ENCODE measurements at places on chromosomes 3 and 15. TPM values are rescaled to one million over a fixed set of nuclear protein-coding genes. Genes with fewer than 3 reads are reported as not detected.

- no peaks in the 10 kb centered on the region for H3K36me3 ChIP-seq
- no peak overlapping the region for H3K27ac ChIP-seq
- no peaks in the 10 kb centered on the region for H3K27me3 ChIP-seq
- H3K4me3 ChIP-seq: no peak overlapping the region
- peaks cover 4% of the 10 kb centered on the region for H3K4me1 ChIP-seq
Observed at GRCh38 chr3:194877291-194878119, 191.8 kb downstream of the FAM43A start.

GRCh38 chr3:194973366-194974000, 287.8 kb downstream of the FAM43A start:
- no peak for DNase-seq
- no peak overlapping the region for H3K27ac ChIP-seq
- H3K36me3 ChIP-seq: no peaks in the 10 kb centered on the region
- H3K27me3 ChIP-seq: no peaks in the 10 kb centered on the region
- no peaks in the 10 kb centered on the region for H3K4me1 ChIP-seq

- H3K4me3 ChIP-seq: no peak overlapping the region
- no peaks in the 10 kb centered on the region for H3K36me3 ChIP-seq
- H3K27ac ChIP-seq: no peak overlapping the region
- DNase-seq: peak; percentile 54
- H3K4me1 ChIP-seq: peaks cover 7% of the 10 kb centered on the region
Observed at GRCh38 chr3:58463181-58463941, 28.5 kb upstream of the KCTD6 start.

Gene RNF7
- polyA plus RNA-seq: 128 TPM

DNA sequence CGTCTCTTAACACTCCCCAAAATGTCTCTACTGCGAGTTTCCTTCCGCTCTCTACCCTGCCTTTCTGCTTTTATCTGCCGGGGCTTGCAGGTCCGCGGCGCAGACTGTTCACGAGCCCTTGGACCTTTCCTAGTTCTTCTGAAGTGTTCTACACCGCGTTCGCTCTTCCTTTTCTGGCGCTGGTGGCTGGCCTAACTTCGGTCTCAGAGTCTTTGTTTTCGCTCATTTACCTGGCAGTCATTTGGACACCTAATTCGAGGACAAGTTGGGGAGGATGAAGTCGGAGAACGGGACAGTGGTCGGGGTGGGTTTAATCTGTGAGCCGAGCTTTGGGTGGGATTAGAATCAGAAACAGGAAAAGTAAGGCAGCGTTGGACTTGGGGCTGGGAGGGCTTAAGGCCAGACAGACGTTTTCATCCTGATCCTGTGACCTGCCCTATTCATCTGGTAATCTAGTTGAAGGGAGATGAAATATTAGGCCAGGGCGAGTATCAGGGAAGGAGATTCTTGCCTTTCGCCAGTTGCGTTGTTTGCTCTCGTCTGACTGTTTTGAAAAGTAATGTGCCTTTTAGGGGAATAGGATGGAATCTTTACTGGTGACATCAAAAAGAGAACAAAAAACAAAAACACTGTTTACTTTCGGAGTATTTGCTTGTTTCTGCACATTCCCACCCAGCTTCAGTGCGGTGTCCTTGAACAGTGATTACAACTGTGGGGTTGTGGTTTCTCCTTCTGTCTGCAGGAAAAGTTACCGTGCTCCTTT, 1.8 kb downstream of the DIPK2A start:
- H3K4me3 ChIP-seq: peak overlapping the region; percentile 99
- H3K4me1 ChIP-seq: peaks cover 57% of the 10 kb centered on the region
- peak overlapping the region; percentile 64 for H3K27ac ChIP-seq
- no peaks in the 10 kb centered on the region for H3K27me3 ChIP-seq

DNA sequence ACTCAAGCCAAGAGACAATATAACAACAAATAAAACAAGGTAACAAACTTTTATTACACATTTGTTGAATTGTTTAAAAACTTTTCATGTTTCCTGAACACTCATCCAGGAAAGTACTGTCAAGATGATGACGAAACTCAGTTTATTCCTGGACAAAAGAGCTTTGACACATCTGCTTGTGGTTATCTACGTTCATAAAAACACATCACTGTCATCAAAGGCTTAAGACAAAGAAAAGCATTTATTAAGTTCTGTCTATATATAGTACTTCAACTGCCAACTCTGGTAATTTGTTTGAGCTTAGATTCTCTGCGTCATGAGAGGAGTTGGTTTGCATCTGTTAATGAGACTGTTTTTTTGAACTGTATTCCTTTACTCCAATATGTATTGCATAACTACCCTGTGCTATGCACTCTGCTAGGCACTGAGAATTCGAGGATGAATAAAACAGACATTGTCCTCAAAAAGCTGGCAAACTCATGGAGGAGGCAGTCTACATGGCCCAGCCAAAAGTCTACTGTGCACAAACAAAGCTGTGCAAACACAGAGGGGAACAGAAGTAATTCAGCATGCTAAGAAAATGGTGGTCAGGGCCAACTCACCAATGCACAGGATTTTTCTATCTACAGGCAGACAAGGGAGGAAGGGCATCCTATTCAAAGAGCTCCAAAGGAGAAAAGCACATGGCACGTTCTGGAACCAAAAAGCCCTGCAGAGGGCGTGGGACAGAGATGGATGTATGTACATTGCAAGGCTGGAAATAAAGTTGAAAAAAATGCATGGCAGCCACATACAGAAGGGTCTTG, 21.5 kb downstream of the PLD1 start:
- DNase-seq: no peak
- no peaks in the 10 kb centered on the region for H3K36me3 ChIP-seq
- no peak overlapping the region for H3K27ac ChIP-seq
- H3K4me3 ChIP-seq: no peak overlapping the region
- H3K4me1 ChIP-seq: no peaks in the 10 kb centered on the region

DNA sequence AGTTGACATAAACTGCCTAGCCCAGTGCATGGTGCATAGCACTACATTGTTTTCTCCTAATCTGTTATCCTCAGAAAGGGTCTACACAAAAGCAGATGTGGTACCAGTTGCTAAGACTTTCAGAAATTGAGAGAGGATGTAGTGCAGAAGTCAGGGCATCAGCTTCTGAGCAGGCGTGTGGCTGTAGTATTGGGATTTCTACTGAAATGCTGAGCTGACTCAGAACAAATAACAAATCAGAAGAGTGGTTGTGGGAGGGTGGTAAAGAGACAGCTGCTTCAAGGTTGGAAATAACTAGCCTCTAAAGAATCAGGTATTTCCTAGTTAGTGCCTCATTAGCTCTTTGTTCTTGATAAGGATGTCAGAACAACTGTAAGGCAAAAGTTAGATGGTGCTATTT, 161.3 kb downstream of the AKAP13 start:
- no peak overlapping the region for H3K27ac ChIP-seq
- DNase-seq: no peak
- H3K4me1 ChIP-seq: peaks cover 35% of the 10 kb centered on the region
- H3K4me3 ChIP-seq: no peak overlapping the region
- no peaks in the 10 kb centered on the region for H3K27me3 ChIP-seq

DNA sequence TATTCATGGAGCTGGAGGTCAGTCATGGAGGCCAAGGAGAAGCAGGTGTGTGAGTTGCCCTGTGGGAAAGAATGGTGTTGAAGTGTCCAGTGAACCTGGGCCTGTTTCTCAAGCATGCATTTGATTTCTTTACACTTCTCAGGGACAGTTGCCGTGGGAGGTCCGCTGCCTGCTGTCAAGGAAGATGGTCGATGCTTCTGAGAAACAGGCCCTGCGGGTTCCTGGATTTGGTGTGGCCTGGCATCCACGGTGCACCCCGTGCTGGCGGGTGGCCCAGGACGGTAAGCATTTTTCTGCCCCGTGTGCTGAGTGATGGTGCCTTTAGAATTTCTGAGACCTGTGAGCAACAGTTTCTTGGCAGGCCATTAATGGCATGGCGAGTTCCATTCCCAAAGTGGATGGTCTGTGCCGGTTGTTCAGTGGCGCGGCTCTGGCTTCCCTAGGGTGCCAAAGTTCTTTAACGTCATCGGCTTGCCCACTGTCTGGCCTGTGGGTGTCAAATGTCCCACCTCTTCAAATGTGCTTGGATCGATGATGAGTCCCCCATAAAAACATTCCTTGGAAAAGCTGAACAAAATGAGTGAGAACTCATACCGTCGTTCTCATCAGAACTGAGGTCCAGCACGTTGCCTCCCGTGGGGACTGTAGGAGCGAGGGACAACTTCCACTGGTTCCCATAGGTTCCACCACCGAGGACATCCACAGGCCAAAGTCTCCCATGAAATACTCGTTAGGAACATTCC, 107.2 kb downstream of the SNRPN start:
- H3K36me3 ChIP-seq: peaks cover 61% of the 10 kb centered on the region
- H3K27me3 ChIP-seq: no peaks in the 10 kb centered on the region
- H3K4me1 ChIP-seq: no peaks in the 10 kb centered on the region
- H3K27ac ChIP-seq: no peak overlapping the region
- peak overlapping the region; percentile 21 for H3K4me3 ChIP-seq
- DNase-seq: no peak

GRCh38 chr3:131535131-131535530, 32.4 kb upstream of the MRPL3 start:
- H3K4me1 ChIP-seq: no peaks in the 10 kb centered on the region
- peaks cover 4% of the 10 kb centered on the region for H3K27me3 ChIP-seq
- no peaks in the 10 kb centered on the region for H3K36me3 ChIP-seq
- no peak overlapping the region for H3K27ac ChIP-seq

DNA sequence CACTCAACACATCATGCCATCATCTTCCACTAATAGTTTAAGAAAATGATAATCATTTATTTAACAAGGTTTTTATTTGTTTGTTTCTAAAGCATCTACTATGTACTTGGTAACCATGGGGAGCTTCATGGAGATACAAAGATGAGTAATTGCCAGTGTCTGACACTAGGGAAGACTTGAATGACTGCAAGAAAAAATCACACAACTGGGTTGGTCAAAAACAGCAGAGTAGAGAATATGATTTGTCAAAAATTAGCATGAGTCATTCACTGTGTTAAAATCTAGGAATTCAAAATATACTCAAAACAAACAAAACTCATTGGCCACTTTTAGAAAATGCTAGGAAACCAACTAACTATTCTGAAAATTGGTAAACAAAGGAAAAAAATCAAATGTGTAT, 6.3 kb downstream of the BNC1 start:
- H3K4me1 ChIP-seq: no peaks in the 10 kb centered on the region
- no peaks in the 10 kb centered on the region for H3K36me3 ChIP-seq
- no peak for DNase-seq
- peaks cover 24% of the 10 kb centered on the region for H3K27me3 ChIP-seq
- H3K4me3 ChIP-seq: no peak overlapping the region

GRCh38 chr3:196711838-196712513, at the start of the genes CEP19 and PIGX:
TSS of gene CEP19 (minus strand) at chr3:196712250. CDS start at chr3:196708657, 3,593 bp downstream.
TSS of gene PIGX (plus strand) at chr3:196712377.
- DNase-seq: peak; percentile 97
- H3K4me3 ChIP-seq: peak within 1 kb of the TSS; percentile 87
- no peaks in the 10 kb centered on the region for H3K36me3 ChIP-seq
- H3K27me3 ChIP-seq: no peaks in the 10 kb centered on the region

DNA sequence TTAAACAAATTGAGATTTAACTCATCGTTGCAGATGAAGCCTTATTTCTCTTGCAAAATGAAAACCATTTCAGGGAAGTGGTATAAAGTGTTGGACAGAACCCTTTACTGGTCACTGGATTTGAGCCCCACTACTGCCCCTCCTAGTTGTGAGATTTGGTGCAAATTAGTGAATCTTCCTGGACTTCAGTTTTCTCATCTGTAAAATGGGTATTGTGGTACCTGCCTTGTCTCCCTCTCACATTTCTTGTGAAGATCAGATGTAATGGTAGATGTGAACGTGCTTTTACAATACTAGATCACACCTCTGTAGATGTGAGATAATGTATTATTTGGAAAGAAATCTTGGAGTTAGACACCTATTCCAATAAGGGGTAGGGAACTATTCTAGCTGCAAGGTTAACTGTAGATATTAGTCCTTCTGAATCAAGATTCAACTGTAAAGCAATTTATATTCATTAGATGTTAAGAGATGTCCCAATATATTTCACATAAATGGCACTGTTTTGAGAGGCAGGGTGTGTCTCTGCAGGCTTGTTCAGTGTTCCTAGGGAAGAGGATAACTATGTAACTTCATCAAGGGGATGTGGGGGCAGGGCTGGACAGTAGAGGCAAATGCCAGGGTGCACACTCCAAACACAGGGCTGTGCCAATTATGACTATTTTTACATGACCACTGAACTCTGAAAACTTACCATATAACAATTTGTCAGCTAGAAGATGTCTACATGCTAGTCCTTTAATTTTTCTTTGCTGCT, 112.4 kb upstream of the PFN2 start:
- H3K4me1 ChIP-seq: no peaks in the 10 kb centered on the region
- no peak for DNase-seq
- no peaks in the 10 kb centered on the region for H3K27me3 ChIP-seq

DNA sequence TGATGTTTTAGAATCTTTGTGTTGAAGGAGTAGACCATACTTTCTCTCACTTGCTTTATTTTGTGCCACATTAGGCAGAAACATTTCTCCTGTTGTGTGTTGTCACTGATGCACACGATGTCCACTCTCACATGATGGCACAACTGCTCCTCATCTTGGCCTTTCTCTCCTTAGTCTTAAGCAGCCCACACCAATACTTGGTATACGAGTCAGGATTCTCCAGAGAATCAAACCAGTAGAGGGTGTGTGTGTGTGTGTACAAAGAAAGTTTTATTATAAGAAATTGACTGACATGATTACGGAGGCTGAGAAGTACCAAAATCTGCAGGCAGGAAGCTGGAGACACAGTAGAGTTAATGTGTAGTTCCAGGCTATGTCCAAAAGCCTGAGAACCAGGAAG, 187.1 kb downstream of the ALCAM start:
- no peaks in the 10 kb centered on the region for H3K36me3 ChIP-seq
- DNase-seq: no peak
- no peaks in the 10 kb centered on the region for H3K27me3 ChIP-seq
- H3K4me1 ChIP-seq: no peaks in the 10 kb centered on the region

- no peak overlapping the region for H3K4me3 ChIP-seq
Observed at GRCh38 chr3:195075199-195075940, 195.6 kb downstream of the XXYLT1 start.

DNA sequence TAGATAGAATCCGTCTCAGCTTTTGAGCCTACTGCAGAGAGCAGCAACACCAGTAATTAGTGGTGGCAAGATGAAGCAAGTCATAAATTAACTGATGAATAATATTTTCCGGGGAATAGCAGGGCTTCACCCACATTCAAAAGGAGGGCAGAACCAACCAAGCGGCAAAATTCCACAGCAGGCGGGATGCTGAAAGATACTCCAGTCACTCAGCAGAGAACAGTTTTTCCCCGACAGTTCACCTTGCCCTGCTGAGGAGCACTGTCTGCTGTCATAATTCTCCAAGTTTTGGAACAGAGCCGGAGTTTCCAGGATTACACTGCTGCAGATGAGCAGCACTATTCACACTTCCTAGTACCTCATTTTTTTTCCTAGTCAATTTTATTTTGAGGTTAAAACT, 274.7 kb downstream of the CD47 start:
- no peaks in the 10 kb centered on the region for H3K36me3 ChIP-seq
- H3K4me1 ChIP-seq: no peaks in the 10 kb centered on the region
- no peak overlapping the region for H3K4me3 ChIP-seq

Gene LRRN1
- polyA plus RNA-seq: 0.17 TPM

GRCh38 chr3:194147679-194148078, 11.7 kb downstream of the HES1 start:
- no peak overlapping the region for H3K4me3 ChIP-seq
- no peaks in the 10 kb centered on the region for H3K27me3 ChIP-seq
- H3K27ac ChIP-seq: no peak overlapping the region
- no peak for DNase-seq

Gene SERINC4
- 3.4 TPM for polyA plus RNA-seq

GRCh38 chr15:74270854-74271520, 34.9 kb downstream of the CCDC33 start:
- H3K36me3 ChIP-seq: no peaks in the 10 kb centered on the region
- no peak overlapping the region for H3K27ac ChIP-seq
- DNase-seq: no peak
- H3K4me3 ChIP-seq: no peak overlapping the region
- H3K4me1 ChIP-seq: no peaks in the 10 kb centered on the region
- H3K27me3 ChIP-seq: peaks cover 5% of the 10 kb centered on the region

GRCh38 chr3:18112674-18113375, 312.3 kb downstream of the SATB1 start:
- H3K27ac ChIP-seq: no peak overlapping the region
- H3K4me3 ChIP-seq: no peak overlapping the region
- no peaks in the 10 kb centered on the region for H3K4me1 ChIP-seq
- no peak for DNase-seq

Gene EPB42
- polyA plus RNA-seq: not detected
